ENCODE measurements at places on chromosomes 7 and 10.
A peak's percentile ranks its signal among the peaks of the same experiment; 100 is the strongest.

GRCh38 chr7:82699773-82700186 lies 256.2 kb upstream of the CACNA2D1 start:
- no peak for DNase-seq

- no peak for DNase-seq
Measured at GRCh38 chr7:114217026-114217806, 197.4 kb upstream of the FOXP2 start.

DNA sequence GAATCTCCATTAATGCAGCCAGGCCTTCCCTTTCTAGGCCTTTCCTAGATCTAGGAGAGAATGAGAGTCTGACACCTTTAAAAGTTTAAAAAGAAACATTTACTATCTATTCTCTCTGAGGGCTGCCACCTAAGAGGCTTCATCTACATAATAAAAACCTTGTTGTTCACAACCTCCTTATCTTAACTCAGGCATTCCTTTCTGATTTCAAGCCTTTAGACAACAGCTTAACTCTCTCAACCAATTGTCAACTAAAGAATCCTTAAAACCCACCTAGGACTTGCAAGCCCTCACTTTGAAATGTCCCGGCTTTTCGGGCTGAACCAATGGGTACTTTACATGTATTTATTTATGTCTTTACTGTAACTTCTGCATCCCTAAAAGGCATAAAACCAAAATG lies 64.3 kb upstream of the RET start:
- no peak for DNase-seq

DNA sequence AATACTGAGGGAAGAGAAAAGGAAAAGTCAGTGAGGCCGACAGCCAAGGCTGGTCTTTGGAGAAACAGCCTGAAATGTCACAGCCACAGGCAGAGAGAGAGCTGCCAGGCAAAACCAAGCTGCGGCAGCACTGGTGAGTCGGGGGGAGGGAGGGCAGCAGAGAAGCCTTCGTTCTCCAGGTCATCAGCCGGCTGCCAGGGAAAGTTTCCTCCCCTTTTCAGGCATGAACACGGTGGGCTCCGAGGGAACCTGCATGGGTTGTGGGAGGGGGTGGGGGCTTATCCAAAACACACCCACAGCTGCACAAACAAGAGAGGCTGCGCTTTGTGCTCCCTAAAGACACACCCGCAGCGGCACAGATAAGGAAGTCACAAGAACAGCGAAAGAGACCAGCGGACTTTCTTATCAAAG lies 62.3 kb upstream of the NKX6-2 start:
- no peak for DNase-seq

GRCh38 chr7:68420342-68421192 lies 1177.7 kb upstream of the AUTS2 start:
- no peak for DNase-seq

GRCh38 chr10:59434463-59435321 lies 72.3 kb upstream of the FAM13C start:
- DNase-seq = no peak

DNA sequence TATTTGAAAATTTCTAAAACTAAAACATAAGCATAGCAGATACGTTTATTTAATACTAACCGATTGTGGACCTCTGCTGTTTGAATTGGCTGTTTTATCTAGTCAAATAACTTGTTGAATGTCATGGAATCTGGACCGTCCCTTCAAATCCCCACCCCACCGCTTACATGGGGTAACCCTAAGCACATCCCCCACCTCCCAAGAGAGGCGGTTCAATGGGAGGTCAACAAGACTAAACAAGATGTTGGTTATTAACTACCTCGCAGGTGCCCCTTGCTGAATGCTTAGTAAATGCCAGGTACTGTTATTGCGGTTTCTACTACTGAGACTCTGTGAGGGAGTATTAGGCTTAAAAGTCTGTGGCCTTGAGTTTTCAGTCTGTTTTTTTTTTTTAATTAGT lies 70.9 kb downstream of the DAGLB start:
- DNase-seq = no peak

GRCh38 chr10:133295426-133296320 lies 13.0 kb downstream of the TUBGCP2 start:
- DNase-seq = no peak

GRCh38 chr10:28902215-28902614 lies 224.9 kb downstream of the BAMBI start:
- DNase-seq = no peak

GRCh38 chr10:129812398-129812797 lies 151.7 kb downstream of the EBF3 start:
- DNase-seq = no peak

DNA sequence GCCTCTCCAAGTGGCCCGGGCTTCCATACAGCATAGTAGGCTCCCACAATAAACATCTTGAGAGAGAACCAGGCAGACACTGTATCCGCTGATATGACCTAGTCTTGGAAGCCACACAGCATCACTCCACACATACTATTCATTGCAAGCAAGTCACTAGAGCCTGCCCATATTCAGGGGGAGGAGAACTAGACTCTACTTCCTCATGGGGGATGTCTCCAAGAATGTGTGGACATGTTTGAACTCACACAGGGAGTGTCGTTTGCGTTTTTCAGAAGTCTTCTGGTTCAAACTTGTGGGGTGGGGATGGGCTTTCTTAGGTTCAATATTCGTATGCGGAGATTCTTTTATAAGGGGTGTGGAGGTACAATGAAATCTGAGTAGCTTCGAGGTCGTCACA lies 232.6 kb upstream of the HABP2 start:
- no peak for DNase-seq

GRCh38 chr7:40802497-40802896 lies 667.7 kb downstream of the SUGCT start:
- no peak for DNase-seq

- no peak for DNase-seq
Measured at GRCh38 chr7:12926206-12926605, 238.8 kb downstream of the ARL4A start.

DNA sequence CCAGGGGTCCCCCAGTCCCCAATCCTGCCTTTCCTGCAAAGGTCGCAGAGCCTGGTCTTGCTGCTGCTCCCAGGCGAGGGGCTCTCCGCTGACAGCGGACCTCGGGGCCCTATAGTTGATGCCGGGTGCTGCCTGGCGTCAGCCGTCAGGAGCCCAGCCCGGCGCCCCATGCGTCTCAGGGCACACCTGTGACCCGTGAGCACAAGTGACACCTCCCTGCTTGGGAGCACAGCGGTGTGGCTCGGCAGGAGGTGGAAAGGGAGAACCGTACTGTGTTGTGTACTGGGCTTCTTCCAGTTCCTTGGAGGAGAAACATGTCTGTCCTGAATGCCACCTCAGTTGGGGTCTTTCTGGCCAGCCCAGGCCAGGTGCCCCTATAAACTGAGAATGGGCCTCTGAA lies 56.7 kb downstream of the LHPP start:
- no peak for DNase-seq

GRCh38 chr7:87797798-87798403 lies 78.3 kb downstream of the SLC25A40 start:
- DNase-seq = peak; percentile 47

DNA sequence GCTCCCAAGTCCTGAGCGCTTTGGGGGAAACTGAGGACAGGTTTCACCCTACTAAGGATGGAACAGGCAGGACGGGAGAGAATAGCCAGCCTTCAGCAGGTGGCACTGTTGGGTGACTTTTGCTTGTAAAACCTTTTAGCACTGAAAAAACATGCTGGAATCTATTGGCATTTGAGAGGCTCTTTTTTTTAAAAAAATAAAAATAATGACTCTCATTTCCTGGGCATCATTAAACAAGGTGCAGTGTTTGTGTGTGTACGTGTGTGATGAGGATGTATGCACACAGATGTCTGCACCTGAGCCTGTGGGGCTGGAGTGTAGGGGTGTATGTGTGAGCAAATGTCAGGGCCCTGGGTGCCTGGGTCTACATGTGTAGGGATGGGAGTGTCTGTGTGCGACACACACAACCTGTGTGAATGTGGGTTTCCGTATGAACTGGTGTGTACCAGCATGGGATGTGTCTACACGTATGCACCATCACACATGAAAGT lies 177.9 kb downstream of the RPS24 start:
- DNase-seq = peak; percentile 32

DNA sequence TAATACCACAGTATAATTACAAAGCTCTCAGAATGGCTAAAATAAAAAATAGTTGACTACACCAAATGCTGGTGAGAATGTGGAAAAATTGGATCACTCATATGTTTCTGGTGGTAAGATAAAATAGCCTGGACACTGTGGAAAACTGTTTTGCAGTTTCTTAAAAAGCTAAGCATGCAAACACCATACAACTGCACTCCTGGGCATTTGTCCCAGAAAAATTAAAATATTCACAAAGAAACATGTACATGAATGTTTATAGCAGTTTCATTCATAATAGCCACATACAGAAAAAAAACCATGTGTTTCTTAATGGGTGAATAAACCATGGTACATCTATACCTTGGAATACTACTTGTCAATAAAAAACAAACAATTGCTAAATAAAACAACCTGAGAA lies 172.9 kb downstream of the AHR start:
- DNase-seq = no peak
